Activated naive CD8-positive, alpha-beta T cell treated with anti-CD3 and anti-CD28 coated beads, Interleukin-2, amount 10 ng/mL, durations not matched to agents 7 days and 5 days (primary cell): ENCODE measurements at places on chromosomes 1 and 21.

- DNase-seq: no peak
These were observed 112.5 kb upstream of the RAB4A start for GRCh38 chr1:229158341-229158921.

GRCh38 chr1:19969898-19970660 lies 9.3 kb downstream of the PLA2G2A start:
- DNase-seq: no peak

DNA sequence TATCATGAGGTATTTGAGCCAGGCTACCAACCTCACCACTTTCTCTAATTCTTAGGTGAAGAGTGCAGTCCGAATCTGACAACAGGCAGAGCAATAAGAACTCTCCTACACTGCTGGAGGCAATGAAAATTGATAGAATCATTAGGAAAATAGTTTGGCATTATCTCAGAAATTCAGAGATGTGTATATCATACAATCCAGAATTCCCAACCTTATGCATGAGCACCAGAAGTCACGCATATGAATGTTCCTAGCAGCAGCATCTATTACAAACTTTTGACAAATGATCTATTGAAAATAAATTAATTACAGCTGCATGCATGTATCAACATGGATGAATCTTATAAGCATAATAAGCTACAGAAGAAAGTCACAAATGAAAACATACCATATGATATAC lies 176.9 kb upstream of the CAMK1G start:
- no peak for DNase-seq

DNA sequence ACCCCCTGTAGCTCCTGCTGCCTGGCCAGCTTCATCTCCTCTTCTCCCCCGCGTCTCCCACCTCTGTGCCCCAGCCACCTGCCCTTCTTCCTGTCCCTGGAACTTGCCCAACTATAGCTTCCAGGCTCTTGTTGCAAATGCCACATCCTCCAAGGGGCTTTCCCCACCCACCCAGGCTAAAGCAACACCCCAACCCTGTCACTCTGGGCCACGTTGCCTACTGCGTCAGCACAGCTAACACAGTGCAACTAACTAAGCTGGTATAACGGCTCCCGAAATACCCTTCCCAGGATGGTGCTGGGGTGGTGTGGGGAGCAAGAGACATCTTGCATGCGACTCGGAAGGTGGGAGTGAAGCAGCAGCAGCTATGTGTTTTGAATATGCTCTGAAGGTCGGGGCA lies 19.7 kb downstream of the CAMK2N1 start:
- DNase-seq: no peak

DNA sequence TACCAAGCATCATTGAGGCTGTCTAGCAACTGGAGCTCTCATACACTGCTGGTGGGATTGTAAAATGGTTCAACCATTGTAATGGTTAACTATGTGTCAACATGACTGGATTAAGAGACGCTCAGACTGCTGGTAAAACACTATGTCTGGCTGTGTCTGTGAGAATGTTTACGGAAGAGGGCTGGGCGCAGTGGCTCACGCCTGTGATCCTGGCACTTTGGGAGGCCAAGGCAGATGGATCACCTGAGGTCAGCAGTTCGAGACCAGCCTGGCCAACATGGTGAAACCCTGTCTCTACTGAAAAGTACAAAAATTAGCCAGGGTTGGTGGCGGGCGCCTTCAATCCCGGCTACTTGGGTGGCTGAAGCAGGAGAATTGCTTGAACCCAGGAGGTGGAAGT lies 4.8 kb upstream of the FCRLA start:
- no peak for DNase-seq

- peak; percentile 67 for DNase-seq
These were observed 90.5 kb downstream of the EDEM3 start for GRCh38 chr1:184664042-184664660.

GRCh38 chr1:115400891-115401290 lies 62.8 kb upstream of the NGF start:
- DNase-seq: no peak

DNA sequence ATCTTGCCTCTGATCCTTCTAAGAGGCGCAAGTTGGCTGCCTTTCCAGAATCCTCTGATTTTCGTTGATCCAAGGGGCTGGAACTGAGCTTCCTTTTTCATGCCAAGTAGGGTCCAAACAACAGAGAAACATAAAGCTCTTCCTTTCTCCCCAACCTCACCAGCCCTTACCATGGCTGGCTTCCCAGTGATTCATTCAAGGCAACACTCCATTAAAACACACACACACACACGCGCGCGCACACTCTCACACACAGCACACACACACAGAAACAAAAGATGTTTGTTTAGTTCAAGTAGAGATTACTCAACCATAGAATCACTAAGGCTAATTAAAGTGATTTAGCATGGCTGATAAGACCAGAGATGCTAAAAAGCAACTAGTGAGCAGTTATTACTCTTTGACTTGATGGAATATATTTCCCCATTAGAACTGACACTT lies 13.0 kb upstream of the GUCA2A start:
- DNase-seq: no peak

GRCh38 chr1:171257607-171258076 lies 9.3 kb downstream of the FMO1 start:
- no peak for DNase-seq
